ENCODE measurements at places on chromosomes 1 and 21.

GRCh38 chr21:39103689-39104088 lies 79.6 kb downstream of the PSMG1 start:
- DNase-seq, result no peak

DNA sequence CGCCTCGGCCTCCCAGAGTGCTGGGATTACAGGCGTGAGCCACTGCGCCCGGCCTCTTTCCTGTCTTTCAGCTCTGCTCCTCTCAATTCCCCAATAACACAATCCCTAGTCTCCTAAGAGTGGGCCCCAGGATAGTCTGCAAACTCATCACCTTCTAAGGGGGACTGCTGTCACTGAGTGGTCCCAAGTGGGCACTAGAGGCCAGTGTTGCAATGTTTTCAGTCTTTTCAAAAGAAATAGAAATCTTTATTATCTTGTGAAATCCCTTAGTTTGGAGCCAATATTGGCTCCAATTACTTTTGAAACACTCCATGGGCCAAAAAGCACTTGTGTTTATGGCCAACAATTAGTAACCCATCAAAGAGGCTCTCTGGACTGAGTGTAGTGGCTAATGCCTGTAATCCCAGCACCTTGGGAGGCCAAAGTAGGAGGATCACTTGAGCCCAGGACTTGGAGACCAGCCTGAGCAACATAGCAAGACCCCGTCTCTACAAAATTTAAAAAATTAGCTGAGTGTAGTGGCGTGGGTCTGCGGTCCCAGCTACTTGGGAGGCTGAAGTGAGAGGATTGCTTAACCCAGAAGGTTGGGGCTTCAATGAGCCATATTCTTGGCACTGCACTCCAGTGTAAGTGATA lies 28.6 kb upstream of the ZNF697 start:
- no peak for DNase-seq

DNA sequence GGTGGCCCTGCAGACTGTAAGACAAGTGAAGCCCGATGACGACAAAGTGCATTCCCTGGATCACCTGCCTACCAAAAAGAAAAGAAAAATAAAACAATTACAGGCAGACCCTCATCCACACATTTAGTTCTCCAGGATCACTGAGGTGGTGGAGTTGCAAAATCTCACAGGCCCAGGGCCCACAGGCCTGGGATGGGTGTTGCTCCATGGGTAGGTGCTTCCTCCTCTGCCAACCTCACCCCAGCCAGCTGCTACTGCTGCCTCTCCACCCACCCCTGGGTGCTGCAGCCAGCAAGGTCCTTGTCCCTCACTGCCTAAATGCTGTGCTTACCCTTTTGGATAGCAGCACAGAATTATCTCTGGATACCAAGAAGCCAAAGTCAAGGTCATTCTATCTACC lies 146.4 kb upstream of the GALNT2 start:
- no peak for DNase-seq

DNA sequence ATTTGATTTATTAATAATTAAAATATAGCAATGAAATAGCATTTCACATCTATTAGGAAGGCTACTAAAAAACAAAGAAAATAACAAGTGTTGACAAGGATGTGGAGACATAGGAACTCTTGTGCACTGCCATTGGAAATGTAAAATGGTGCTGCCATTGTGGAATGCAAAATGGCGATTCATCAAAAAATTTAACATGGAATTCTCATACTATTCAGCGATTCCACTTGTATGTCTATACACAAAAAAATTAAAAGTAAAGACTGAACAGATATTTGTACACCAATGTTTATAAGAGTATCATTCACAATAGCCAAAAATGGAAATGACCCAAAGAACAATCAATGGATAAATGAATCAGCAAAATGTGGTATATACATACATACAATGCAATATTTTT lies 101.3 kb upstream of the S1PR1 start:
- no peak for DNase-seq

Measured in germinal center (tissue), 1 donor.